ENCODE measurements at places on chromosomes 16 and 17.

- peak; percentile 46 for DNase-seq
Observed at GRCh38 chr17:75691371-75691791, 24.2 kb downstream of the SAP30BP start.

- no peak for DNase-seq
Observed at GRCh38 chr16:1108299-1109252, 12.5 kb upstream of the C1QTNF8 start.

- no peak for DNase-seq
Observed at GRCh38 chr16:86244158-86244557, 266.2 kb upstream of the FOXF1 start.

- no peak for DNase-seq
Observed at GRCh38 chr16:1331712-1332617, 1.5 kb upstream of the BAIAP3 start.

DNA sequence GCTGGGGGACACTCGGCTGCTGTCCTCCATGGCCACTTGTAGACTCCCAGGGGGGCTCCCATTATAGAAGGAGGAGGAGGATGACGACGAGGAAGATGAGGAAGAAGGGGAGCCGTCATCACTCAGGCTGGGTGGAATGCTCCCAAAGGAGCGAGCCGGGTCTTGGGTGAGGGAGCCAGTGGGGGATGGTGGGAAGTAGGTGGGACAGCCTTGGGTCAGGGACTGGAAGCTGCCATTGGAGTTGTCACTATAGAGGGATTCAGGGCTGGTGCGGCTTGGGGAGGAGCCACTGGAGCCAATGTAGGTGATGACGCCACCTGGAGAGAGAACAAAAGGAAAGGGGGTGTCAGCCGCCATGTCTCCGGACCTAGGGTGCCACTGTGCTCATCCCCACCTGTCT, 3.3 kb downstream of the NR1D1 start:
- no peak for DNase-seq

DNA sequence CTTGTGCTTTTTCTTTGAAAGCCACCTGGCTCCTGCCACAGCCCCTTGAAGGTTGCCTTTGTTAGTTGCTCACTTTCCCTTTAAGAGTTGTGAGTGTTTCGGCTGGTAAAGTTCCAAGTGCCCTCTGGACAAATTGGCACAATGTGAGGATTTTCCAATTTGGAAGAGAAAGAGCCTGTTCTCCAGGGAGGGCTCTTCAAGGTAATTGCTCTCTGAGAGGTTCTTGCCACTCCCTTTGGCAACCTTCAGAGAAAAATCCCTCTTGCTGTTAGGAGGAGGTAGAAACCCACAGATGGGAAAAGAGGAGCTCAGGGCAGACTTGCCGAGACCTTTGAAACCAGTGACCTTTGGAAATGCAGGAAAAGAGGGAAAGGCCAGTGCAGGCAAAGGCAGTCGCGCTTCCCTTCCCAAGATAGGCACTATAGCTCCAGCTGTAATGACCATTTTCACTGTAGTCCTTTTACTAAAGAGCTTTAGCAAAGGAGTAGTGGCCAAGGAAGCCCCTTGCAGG, 49.0 kb upstream of the AKAP1 start:
- DNase-seq = no peak

GRCh38 chr17:9021158-9021991, at the start of gene NTN1:
Gene NTN1, plus strand, starts transcription at chr17:9021510. Its CDS starts 864 bp downstream, at chr17:9022374.
- peak; percentile 79 for DNase-seq

GRCh38 chr16:12558641-12559040, 245.0 kb downstream of the CPPED1 start:
- no peak for DNase-seq

GRCh38 chr16:30075503-30076275, at the start of gene PPP4C:
Gene PPP4C, plus strand, starts transcription at chr16:30075994. Its CDS starts 384 bp downstream, at chr16:30076378.
- DNase-seq = peak; percentile 93

DNA sequence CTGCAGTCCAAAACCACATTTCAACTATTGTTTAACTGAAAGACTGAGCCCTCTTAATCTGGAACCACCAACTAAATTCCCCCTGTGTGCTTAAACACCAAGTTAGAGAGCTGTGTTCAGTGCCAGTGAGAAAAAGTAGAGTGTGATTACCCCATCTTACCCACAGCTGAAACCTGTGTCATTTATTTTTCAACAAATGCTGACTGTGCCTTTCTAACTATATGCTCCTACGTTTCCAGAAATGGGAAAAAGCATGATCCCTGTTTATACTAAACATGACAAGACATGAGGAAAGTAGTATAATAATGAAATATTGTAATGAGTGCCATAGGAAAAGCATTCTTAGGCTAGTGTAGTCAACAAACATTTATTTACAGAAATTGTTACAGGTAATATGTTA, 7.4 kb upstream of the TOX3 start:
- DNase-seq = no peak

DNA sequence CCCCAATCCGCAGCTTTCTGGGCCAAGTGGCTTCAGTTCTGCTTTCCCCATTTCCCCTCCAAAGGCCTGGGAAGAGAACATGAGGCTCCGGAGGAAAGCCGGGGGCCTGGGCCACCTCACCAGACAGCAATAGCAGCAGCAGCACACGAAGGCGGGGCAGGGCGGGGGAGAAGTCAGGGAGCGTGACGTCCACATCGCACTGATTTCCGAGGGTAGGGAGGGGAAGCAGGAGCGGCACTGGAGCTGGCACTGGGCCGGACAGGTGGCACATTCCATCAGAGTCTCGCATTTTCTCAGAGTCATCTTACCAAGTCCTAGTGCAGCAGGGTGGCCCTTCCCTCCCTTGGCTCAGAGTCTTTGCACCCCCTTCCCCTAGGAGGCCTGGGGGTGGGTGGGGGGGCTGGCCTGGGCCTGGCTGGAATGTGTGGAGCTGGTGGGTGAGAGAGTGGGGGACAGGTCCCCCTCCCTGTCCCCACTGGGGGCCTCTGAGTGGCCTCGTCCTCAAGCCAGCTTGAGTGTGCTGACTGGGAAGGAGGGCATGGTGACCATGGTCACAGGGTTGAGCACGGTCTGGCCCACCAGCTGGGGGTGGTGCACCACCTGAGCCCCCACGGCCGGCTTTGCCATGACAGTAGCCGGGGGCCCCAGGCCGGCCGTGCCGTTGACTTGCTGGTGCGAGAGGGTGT, 14.3 kb downstream of the MNT start:
- DNase-seq = no peak

- no peak for DNase-seq
Observed at GRCh38 chr17:40283662-40284061, 4.0 kb upstream of the CDC6 start.

GRCh38 chr17:77726549-77727006, 231.9 kb upstream of the TNRC6C start:
- DNase-seq = peak; percentile 21

DNA sequence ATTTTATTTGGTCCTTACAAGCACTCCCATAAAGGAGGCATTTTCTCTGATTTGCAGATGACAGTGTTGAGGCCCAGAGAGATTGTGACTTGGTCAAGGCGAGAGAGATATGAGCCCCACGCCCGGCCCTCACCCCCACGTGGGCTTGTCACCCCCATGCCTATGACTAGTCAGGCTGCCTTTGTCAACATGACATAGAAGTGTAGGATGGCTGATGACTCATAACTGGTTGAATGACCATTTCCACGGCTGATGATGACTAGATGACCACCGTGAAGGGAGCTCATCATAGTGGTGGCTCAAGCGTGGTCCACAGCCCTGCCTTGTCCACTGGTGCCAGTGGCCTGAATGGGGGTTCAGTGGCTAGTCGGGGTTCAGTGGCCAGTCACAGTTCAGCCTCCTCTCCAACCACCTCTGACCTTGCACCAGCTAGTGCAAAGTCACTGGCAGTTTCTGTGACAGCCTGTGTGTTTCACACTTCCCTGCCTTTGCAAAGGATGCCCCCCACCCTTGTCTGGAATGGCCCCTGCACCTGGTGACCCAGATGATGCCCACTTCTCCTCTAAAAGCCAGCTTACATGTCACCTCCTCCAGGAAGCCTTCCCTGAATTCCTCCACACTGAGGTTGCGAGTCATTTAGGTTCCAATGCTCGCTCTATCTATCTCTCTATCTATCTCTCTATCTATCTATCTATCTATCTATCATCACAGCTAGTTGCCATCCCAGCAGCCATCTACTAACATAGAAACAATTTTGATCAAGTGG, 3.8 kb upstream of the WSCD1 start:
- no peak for DNase-seq

DNA sequence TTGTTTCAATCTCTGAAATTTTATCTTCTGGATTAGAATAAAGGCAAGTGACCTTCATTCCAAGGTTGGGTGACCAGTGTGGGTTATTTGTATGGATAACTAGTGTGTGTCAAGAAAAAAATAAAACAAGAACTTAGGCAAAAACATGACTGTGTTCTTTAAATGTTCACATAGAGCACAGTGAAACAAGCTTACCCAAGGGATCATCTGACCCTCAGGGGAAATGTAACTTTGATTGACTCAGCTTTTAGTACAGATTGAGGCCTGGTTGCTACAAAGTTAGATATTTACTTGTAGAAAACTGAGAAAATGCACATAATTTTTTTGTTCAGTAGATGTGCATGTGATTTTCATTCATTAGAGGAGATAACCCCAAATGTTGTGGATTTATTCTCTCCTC, 6.7 kb downstream of the CACNG3 start:
- DNase-seq = no peak

- DNase-seq = no peak
Observed at GRCh38 chr17:2844416-2844815, 48.2 kb downstream of the RAP1GAP2 start.

- no peak for DNase-seq
Observed at GRCh38 chr16:68995011-68995504, 110.4 kb upstream of the HAS3 start.

Measured in activated T-cell treated with anti-CD3 and anti-CD28 coated beads, Interleukin-2, amount 50 U/mL, for 24 hours (primary cell).